ENCODE measurements at places on chromosomes 16 and 17.

GRCh38 chr16:12293017-12293618, 316.6 kb downstream of the SNX29 start:
- no peak for DNase-seq

DNA sequence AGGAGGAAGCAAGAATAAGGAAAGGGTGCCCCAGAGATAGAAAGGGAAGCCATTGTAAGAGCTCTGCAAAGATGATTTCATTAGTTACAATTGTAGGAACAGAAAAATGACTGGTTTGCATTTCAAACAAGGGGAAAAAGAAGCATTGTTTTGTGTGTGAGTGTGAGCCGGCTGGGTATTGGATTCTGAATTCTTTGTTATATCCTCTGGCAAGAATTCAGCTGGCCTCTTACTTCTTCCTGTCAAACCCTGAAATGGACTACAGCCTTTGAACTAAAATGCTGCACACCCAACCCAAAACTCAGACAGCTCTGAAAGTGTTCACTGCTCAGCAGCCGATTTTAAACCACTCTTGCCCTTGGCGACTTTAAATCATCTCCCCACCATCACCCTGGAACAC, 461.3 kb downstream of the PMP22 start:
- DNase-seq: no peak

DNA sequence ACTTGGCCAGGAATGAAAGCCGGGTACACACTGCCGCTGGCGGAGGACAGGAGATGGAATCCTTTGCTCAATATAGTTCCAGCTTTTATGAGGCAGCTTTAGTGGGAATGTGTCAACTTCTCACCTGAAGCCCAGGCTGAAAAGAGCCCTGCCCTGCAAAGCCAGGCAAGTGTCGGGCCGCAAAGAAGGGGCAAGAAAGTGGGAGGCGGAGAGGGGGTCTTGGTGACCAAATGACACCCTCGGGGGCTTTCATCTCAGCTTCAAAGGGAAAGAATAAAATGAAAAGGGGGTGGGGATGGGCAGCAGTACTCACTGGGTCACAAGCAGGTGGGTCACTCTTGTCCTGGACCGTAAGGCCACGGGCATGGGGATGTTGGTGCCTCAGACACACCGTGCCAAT, 62.9 kb downstream of the C16orf95 start:
- no peak for DNase-seq

GRCh38 chr16:5895137-5895536, 797.5 kb upstream of the EEF2KMT start:
- no peak for DNase-seq

DNA sequence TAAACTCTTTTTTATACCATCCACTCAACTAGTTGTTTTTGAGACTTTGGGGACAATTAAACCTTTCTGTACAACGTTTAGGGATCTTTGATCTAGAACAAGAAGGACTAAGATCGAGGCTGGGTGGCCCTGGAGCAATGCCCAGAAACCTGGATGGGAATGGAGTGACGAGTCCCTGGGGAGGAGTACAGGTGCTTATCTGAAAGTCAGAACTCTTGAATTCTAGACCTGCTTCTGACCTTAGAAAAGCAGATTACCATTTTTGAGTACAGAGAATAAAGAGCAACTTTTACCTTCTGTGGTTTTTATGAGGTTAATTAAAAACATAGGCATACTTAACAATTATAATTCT, 17.8 kb downstream of the UBE2Z start:
- no peak for DNase-seq

DNA sequence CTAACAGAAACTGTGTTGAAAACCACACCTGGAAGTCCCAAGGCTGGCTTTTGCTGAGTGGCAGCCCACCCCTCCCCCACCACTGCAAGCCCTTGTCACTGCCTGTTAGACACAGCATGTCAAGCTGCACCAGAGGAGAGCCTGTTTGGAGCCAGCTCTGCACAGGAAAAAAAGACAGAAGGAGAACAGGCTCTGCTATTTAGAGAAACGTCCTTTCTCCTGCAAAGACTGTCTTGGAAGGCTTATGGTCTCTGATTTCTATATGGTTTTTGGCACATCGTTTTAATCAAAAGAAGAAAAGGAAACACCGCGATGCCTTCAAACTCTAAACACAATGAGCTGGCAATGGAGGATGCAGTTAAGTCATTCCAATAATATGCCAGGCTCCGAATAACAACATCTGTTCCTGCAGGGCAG, 275.5 kb downstream of the MAP2K4 start:
- no peak for DNase-seq

All from activated CD4-positive, alpha-beta T cell treated with anti-CD3 and anti-CD28 coated beads, Interleukin-10, Interleukin-2, amounts not matched to agents 100 ng/mL and 50 ng/mL, durations not matched to agents 16 hours and 8 hours (primary cell).